ENCODE measurements at places on chromosomes 13 and 19. TPM values are rescaled to one million over a fixed set of nuclear protein-coding genes. Genes with fewer than 3 reads are reported as not detected.

Gene DNAAF3
- 1.6 TPM for total RNA-seq

Gene C2CD4C
- not detected for total RNA-seq

DNA sequence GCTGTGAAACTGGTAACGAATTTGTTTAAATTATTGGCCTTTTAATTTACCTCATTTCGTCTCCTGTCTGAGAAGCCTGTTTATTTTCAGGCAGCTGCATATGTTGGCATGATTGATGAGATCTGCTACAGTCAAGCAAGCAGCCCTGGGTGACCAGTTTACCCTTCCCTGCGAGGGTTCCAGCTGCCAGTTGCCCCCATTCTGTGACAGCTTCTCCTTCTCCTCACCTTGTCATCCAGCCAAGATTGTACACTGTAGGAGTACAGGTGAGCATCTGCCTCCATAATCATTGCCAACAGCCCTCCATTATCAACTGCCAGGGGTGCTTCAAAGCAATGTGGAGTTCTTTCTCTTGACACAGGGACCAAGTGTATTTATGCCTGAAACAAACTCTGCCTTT, 1979.9 kb upstream of the PRR20A start:
- no peak for DNase-seq

Gene WBP4
- 11.5 TPM for total RNA-seq

DNA sequence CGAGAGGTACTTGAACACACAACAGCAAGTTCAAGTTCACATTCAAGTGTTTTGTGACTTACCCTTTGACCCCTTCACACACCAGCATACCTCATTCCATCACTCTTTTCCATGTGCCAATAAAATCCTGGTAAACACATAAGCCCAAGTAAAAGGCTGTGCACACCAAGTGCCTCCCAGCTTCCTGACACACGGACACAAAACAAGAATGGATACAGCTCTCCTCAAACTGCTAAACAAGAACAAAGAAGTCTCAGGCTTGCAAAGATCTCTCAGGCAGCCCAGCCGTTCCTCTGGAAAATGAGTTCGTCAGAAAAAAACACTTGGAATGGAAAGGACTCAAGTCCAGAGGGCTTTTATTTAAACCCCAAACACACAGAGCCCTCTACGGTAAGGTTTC, 83.7 kb downstream of the NUFIP1 start:
- no peak for DNase-seq

GRCh38 chr19:47096721-47097120, 16.9 kb downstream of the ZC3H4 start:
- no peak for DNase-seq

- DNase-seq, result peak; percentile 73
These were observed 5.0 kb downstream of the PBX4 start for GRCh38 chr19:19613506-19613905.

DNA sequence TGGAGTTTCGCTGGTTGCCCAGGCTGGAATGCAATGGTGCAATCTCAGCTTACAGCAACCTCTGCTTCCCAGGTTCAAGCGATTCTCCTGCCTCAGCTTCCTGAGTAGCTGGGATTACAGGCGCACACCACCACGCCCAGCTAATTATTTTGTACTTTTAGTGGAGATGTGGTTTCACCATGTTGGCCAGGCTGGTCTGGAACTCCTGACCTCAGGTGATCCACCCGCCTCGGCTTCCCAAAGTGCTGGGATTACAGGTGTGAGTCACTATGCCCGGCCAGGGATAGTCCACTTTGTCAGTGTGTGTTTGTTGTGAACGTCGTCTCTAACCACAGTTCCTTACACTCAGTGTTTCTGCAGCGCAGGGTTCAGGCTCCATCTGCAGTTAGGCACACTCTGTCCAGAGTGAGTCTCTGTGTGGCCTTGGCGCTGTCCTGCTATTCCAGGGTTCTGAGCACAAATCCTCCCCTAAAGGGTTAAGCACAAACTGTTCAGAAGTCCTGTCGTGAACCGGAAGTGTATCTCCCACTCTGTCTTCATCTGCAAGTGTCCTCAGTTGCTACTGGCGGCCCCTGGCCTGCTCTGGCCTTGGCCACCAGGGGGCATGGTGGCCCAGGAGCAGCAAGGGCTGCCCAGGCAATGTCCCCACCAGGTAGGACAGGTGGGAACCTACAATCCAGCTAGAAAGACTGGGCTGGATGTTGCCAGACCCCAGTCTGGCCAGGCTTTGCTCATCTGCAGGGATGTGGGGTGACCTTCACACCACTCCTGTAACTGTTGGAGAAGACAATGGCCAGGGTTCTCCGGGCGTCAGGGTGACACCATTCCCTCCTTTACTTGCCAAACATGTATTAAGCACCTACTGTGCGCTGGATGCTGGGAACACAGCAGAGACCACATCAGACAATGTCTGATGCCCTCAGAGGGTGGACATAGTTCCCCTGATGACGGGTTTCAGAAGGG, 38.8 kb upstream of the GATAD2A start:
- DNase-seq, result peak; percentile 72

Gene CCNE1
- total RNA-seq, result 15.1 TPM

GRCh38 chr13:99008577-99008976, 30.7 kb upstream of the DOCK9 start:
- DNase-seq, result no peak

Gene FCAR
- total RNA-seq, result not detected

- no peak for DNase-seq
These were observed 19.6 kb downstream of the MBNL2 start for GRCh38 chr13:97241761-97242160.

DNA sequence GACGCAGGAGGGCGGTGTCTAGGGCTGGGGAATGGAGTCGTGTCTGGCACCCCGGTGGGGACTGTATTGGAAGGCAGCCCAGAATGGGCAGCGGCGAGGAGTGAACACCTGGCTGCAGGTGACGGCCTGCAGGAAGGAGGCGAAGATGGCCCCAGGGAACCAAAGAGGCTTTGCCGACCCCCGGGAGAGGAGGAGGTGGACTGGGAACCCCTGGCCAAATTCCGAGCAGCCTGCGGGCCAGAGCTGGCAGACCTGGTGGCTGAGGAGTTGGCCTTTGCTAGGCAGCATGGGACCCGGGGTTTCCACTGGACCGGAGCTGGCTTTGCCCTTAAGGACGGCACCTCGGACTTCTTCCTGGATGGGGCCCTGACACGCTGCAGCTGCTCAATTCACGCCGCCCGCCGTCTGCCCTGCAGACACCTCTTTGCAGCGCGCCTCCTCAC, 25.9 kb downstream of the ZSWIM9 start:
- no peak for DNase-seq

DNA sequence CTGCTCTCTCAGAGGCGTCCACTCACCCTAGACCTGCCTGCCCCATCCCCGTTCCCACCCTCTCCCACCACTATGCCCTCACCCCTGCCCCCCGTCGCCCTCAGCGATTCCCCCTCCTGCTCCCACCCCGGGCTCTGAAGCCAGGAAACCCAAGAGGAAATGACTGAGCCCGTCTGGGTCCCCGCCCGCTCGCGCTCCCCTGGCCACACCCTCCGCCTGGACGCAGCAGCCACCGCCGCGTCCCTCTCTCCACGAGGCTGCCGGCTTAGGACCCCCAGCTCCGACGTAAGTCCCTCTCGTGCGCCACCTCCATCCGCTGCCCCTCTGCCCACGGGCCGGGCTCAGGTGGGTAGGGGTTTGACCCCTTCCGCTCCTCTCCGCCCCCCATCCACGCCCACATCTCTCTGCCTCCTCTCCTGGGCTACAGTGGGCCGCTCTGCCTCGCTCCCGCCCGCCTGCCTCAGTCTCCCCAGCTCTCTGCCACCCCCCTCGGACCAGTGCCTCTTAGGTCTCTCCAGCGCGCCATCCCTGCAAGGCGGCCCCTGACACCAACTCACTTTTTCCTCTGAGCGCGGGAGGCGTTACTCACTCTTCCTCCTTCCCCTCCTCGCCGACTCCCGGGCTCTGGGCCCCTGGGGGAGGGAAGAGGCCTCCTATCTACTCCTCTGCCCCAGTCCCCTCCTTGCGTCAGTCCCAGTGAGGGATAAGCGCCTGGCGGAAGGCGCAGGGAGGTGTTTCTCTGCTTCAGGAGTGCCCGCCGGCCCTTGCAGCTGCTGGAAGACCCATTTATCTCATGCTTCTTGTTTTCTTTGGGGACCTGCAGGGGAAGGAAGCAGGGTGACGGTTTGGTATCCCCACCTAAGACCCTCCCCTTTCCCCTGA, at the start of gene FXYD5:
FXYD5 (plus strand) TSS at position 211 of the 882 bp plus-strand sequence. CDS start 816 bp downstream, outside the sequence.
- DNase-seq, result peak; percentile 86

DNA sequence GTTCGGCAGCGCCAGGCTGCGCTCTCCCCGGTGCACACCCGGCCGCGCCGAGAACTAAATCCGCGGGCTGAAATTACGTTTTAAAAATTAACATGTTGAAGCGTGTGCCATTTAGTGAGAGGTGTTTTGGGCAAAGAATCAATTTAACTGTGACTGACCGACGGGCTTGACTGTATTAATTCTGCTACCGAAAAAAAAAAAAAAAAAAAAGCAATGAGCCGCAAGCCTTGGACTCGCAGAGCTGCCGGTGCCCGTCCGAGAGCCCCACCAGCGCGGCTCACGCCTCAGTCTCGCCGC, 9.6 kb upstream of the SOX1 start:
- no peak for DNase-seq

Gene NLRP7
- not detected for total RNA-seq

DNA sequence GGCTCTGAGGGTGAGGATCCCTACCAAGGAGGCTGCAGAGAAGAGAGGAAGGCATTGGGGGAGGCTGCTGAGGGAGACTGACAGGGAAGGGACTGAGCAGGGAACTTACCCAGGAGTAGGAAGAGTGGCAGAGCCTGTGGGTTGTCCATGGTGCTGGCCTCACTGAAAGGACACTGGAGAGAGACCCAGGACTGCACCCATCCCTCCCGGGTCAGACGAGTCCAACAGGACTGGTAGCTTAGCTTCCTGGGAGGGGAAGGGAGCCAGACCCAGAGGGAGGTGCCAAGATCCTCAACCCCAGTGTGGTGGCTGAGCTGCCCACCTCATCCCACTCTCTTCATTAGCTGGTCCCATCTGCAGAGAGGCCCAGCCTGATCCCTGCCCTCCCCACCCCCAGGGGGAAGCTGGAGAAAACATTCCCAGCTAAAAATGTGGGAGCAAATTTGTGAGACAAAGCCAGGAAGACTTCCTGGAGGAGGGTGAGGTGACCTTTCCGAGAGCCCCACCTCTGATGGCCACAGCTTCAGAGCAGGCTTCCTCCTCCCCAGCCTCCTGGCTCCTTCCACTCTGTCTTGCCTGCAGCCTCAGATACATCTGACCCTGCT, at the start of gene VSIG10L:
VSIG10L (minus strand) TSS at position 164 of the 605 bp plus-strand sequence; CDS start at position 149, 15 bp downstream.
- no peak for DNase-seq

GRCh38 chr13:41897126-41897525, 63.8 kb downstream of the VWA8 start:
- DNase-seq, result no peak

DNA sequence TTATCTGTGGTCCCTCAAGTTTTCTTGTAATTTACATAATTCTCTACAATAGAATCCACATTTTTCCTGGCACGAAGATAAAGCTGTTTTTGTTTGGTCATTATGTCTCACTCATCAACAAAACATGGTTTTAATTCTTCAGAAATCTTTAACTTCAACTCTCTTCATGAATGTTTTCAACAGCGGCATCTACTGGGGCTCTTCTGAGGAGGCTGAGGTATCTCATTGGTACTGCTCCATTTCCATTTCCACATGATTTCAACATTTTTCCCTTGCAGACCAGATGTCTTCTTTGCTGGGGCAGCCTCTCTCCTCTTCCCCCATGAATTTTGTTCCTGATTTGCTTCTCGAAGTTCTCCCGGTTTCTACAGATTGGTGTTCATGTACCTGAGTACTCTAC, 5.8 kb upstream of the KBTBD7 start:
- no peak for DNase-seq

- no peak for DNase-seq
These were observed 2.8 kb downstream of the PRMT1 start for GRCh38 chr19:49679771-49680413.

Measured in RPMI7951 (cell line).